ENCODE measurements at places on chromosomes 1 and 21.

- no peak for DNase-seq
Observed at GRCh38 chr1:237903961-237904360, 13.2 kb upstream of the ZP4 start.

- DNase-seq = no peak
Observed at GRCh38 chr1:205229399-205229871, 1.7 kb downstream of the TMCC2 start.

DNA sequence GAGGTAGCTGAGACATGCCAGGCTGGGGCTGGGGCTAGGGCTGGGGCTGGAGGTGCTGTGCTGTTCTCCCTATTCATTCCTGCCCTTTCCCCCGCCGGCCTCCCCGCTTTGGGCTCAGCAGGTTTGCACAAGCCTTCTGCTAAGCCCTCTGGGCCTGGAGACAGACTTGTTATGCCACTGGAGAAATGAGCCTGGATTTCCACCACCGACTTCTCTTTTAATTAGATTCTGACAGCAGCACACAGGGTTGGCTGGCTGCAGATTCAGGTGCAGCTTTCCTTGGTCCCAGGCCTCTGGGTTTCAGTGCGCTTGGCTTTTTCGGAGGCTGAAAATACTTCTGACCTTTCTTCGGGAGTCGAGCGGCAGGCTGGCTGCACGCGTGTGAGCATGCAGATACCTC lies 71.5 kb upstream of the ACTL8 start:
- DNase-seq = no peak

- DNase-seq = no peak
Observed at GRCh38 chr1:8913457-8913856, 32.2 kb upstream of the CA6 start.

GRCh38 chr1:203704120-203704519 lies 60.9 kb upstream of the LAX1 start:
- no peak for DNase-seq

- DNase-seq = no peak
Observed at GRCh38 chr1:13617108-13617507, 33.5 kb downstream of the PDPN start.

Data from type B pancreatic cell (in vitro differentiated cells).